Naive B cell (primary cell): ENCODE measurements at places on chromosomes 5 and 9. TPM values are rescaled to one million over a fixed set of nuclear protein-coding genes. Genes with fewer than 3 reads are reported as not detected.
A peak's percentile ranks its signal among the peaks of the same experiment; 100 is the strongest.

The SMIM33 gene
- not detected for polyA plus RNA-seq

The NREP gene
- polyA plus RNA-seq = 18.6 TPM

The PCYOX1L gene
- polyA plus RNA-seq = 7.3 TPM

The TAS2R1 gene
- not detected for polyA plus RNA-seq

The HAVCR2 gene
- polyA plus RNA-seq = 0.53 TPM

GRCh38 chr5:39547553-39548154, 122.9 kb upstream of the DAB2 start:
- DNase-seq = peak; percentile 16

DNA sequence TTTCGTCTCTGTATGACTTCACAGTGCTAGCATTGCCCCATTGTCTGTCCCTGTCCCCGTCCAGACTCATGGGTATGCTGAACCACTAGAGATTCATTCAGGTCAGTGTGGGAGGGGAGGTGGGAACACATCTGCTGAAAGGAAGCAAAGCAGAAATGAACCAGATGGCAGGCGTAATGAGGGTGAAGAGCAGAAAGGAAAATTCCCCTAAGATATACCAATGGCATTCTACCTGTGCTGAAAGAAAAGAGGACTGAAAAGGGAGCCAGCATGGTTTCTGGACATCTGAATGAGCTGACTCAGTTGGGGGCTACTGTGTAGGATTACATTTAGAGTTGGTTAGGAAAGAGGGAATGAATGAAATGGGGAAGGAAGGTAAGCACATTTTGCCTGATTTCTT, 678.7 kb downstream of the MAT2B start:
- DNase-seq = no peak

DNA sequence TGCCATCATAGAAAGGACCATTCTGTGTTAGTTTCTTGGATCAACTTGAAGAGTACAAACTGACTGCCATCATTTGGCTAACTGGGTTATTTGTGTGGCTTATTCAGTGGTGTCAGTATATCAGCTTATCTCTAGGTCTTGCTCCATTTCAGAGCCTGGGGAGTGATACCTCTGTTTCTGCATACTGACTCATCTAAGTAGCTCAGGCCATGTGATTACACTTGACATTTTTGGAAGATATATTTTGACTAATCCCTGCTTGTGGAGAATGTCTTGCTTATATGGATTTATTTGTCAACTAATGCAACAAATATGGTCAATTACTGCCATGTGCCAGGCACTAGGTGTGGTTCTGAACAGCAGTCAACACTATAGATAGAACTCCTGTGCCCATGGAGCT, 311.7 kb downstream of the YTHDC2 start:
- DNase-seq = no peak

GRCh38 chr5:113092683-113093082, 116.1 kb downstream of the DCP2 start:
- no peak for DNase-seq

DNA sequence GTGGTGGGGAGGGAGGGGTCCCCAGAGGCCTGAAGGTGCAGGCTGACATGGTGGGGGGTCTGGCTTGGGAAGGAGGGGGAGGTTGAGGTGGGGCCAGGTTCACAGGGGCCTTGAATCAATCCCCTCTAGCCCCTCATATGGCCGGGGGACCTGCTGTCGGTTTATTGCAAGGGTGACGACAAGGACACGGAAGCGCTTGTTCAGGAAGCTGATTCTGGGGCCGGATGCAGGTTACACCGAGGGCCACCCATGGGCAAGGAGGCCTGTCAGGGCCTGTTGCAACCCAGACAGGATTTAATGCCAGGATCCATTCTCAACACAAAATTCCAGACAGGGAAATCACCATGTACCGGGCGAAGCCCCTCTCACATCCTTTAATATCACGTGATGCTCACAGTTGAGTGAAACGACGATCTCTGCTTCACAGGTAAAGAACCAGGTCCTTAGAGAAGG, 41.6 kb upstream of the SYNPO start:
- no peak for DNase-seq

DNA sequence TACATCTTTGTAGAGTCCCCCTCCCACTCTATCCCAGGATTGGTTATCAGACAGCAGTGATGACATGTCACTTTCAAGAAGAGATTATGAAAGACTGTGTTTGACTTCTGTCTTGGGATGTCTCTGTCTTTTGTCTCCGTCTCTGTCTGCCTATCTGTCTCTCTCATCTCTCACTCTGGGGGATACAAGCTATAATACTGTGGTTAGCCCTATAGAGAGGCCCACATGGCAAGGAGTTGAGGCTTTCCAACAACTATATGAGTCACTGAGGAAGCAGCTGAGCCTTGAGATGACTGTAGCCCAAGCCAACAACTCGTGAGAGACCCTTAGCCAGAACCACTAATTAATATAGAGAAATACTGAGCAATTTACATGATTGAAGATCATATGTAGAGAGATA, 284.8 kb downstream of the PDE4D start:
- DNase-seq = no peak

DNA sequence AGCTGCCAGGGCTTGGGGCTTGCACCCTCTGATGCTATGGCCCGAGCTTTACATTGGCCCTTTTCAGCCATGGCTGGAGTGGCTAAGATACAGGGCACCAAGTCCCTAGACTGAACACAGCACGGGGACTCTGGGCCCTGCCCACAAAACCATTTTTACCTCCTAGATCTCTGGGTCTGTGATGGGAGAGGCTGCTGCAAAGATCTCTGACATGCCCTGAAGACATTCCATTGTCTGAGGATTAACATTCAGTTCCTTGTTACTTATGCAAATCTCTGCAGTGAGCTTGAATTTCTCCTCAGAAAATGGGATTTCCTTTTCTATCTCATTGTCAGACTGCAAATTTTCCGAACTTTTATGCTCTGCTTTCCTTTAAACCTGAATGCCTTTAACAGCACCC, 337.0 kb upstream of the SMC2 start:
- no peak for DNase-seq

DNA sequence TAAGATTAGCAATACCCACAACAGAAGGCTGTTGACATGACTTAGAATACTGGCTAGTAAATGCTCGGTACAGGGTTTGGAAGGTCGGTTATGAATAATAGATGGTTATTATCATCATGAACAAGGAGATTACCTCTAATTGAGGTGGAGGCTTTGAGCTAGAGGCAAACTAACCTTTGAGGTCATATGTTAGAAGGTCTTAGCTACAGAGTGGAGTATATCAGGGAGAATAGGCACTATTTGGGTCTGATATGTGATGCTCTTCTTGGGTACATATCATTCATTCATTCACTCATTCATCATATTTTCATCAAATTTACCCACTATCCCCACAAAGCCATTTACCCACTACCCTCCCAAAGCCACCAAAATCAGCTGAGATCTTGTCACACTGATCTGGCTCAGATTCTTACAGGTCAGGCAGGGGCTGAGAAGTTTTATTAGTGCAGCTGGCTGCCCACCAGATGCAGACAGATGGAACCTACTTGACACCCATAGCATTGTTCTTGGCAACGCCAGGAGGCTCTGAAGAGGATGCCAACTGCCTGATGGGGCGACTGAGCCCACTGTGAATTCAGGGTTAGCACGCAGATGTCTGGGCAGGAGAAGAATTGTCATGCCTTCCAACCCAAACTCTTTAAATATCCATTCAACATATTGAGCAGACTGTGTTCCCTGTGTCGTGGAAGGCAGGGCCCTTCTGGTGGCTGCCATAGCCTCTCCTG, 90.2 kb upstream of the SH3PXD2B start:
- DNase-seq = no peak

DNA sequence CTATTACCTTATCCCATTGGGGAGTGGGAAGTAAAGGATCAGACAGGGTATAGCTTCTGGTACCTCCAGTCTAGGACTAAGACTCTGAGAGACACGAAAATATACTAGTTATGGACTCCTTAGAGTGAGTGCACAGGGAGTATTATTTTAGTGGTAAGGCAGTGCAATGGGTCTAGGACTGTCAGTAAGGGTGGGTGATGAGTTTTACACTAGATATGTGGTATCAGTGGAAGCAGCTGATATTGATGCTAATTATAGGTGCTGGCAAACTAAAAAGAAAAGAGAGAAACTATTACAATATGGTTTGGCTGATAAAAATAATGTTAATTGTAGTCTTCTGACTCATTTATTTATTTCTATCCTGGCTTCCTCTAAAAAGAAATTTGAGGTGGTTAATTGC, 118.6 kb downstream of the UNC13B start:
- no peak for DNase-seq

DNA sequence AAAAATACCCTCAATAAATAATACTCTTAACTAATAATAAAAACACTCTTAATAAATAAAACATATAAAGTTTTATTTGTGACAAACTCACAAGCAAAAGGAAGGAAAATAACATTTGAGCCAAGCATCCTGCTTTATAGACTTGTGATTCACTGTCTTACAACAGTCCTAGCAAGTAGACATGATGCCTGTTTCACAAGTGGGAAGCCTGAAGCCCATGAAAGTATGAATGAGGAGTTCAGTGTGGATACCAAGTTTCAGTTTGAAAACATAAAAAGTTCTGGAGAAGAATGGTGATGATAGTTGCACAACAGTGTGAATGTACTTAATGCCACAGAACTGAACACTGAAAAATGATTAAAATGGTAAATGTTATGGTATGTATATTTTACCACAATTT, 10.9 kb downstream of the HABP4 start:
- DNase-seq = no peak

DNA sequence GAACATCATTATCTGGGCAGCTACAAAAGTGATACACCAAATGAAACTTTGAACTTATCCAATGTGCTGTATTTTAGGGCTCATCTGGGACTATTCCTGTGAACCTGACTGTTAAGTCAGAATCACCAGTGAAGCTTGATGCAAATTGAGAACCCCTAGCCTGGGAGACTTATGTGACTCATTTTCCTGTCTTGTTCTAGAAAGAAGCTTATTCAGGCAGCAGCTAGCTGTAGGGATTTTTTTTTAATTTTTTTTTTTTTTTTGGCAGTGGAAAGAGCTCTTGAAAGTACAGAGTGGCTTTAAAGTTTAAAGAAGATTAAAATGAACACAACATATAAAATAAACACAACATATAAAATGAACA, 81.1 kb upstream of the TNFAIP8 start:
- no peak for DNase-seq

DNA sequence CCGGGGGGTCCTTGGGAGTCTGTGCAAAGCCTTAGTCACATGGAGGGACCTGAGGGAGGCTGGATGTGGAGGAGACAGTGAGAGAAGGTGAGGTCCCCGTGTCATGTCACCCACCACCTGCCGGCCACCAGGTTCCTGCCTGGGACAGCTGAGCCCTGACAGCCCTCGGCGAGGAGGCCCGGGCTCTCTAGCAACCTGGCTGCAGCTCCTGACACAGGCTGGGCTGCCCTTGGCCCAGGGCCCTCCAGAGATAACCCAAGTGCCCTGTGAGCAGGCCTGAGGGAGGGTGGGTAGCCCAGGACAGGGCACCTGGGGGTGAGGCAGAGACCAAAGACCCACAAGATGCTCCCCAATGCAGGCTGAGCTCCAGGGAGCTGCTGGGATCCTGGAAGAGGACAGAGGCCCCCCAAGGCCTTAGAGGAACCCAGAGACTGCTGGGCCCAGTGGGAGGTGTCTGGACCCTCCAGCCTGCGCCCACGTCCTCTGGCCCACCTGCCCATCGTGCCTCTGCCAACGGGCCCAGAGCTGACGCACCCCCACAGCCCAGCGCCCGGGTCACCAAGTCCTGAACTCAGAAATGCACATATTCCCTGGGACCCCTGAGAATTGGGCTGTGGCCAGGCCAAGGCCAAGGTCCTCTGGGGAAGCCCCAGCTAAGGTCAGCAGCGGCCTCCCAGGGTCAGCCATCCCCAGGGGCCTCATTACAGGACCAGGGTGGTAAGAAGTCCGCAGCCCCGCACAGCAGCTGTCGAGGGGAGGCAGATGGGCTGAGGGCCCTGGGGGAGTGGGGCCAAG, 8.8 kb upstream of the PTGDS start:
- DNase-seq = no peak

DNA sequence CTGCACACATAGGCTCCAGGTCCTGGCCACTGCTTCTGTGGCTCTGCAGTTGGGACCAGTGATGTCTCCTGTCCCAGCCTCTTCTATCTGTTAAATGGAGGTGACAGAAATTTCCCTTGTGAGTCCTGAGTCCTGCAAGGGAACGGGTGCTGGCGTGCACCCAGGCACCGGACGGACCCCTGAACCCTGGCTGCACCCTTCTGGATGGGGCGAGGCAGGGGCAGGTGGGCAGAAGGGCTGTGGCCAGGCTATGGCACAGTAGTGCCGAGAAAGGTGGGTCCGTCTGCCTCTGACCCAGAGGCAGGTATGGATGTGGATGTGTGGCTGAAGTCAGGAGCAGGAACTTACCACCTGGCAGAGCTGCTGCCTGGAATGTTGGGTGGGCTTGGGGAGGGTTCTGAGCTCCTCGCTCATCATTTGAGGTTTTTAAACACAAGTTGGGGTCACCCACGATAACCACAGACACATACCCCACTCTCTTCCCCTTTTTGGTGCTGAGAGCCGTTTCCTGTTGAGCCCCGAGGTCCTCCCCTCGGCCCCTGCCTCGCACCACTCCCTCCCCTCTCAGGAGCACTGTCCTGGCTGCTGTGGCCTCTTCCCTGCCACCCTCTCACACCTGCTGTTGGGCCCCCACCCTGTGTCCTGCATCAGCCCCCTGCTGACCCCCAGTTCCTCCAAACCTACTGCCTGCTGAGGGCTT, 82.0 kb downstream of the COL5A1 start:
- DNase-seq = no peak

DNA sequence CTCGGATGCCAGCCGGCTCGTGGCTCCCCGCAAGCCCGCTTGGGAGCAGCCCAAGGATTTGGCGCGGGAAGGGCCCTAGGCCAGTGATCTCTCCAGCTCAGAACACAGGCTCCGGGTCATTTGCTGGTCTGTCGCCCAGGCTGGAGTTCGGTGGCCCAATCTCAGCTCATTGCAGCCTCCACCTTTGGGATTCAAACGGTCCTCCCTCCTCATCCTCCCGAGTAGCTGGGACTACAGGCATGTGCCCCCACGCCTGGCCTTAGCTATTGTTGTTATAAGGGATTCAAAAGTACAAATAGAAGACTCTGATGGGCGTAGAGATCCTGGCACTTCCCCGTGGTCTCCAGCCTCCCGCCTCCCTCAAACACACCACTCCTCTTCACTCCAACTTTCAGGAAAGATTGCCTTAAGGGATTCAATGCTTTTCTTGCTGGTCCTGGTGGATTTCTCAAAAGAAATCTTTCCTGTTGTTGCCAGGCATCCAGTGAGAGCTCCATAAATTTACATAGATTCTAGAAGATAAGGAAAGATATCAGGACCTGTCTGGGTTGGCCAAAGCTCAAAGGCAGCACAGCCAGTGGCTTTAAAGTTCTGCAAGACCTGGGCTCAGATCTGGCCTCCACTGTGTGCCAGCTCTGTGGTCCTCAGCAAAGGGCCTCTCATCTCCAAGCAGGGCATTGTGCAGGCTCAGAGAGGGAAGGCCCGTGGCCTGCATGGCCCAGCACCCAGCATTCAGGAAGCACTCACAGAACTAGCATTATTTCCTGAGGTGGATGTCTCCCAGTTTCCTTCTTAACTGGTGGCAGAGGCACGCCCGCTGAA, 1.0 kb downstream of the AIF1L start:
- DNase-seq = no peak

- DNase-seq = no peak
Measured at GRCh38 chr9:108331596-108331995, 524.2 kb downstream of the ACTL7B start.
